AG09309 (cell line): ENCODE measurements at places on chromosomes 5 and 9.

- no peak for DNase-seq
Observed at GRCh38 chr5:143892908-143893307, 80.9 kb downstream of the HMHB1 start.

DNA sequence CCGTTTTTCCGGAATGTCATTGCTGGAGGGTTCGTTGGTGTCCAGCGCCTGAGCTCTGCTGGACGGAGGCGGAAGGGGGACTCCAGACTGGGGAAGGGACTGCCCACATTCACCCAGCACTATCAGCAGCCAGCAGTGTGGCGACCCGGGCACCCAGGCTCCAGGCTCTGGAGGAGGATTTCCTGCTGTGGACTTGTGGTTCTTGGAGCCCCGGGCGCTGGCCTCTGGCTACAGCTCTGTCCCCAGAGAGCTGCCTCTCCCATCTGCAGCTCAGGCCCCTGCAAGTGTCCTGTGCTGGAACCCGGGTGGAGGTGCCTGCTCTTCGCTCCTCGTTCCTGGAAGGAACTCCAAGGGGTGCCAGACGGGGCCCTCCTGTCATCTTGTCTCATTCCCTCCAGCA, 152.6 kb downstream of the RGS3 start:
- DNase-seq = no peak

- no peak for DNase-seq
Observed at GRCh38 chr5:150189326-150189725, 536 bp upstream of the SLC6A7 start.

- no peak for DNase-seq
Observed at GRCh38 chr5:140109759-140110645, 3.9 kb upstream of the PURA start.

DNA sequence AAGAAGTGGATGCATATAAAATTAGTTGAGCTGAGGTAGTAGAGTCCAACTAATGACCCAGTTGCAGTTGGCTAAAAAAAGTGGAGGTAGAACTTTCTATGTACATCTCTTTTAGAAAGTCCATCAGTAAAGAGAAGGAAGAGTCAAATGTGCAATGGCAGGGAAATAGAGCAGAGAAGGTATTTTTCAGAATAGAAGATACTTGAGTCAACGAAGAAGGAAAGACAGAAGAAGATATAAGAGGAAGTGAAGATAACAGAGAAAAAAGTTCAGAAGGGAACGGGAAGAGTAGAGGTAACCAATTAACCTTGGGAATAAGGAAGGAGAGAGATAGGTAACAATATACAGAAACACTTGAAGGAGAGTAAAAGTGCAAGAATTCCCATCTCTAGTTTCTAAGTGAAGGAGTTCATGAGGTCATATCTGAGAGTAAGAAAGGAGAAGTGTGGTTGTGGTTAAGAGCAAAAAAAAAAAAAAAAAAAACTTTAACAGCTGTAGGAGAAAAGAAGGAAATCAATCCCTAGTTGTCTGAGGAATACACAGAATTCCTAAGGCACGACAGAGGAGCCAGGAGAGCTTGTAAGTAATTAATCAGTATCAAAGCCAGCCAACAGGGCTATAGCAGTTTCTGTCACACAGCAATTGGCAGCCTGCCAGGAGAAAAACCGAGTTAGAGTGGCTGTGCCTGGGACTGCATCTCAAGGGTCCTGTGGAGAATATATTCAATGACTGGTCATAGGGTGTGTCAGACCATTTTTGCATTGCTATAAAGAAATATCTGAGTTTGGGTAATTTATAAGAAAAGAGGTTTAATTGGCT, 61.0 kb downstream of the ARL15 start:
- DNase-seq = no peak

DNA sequence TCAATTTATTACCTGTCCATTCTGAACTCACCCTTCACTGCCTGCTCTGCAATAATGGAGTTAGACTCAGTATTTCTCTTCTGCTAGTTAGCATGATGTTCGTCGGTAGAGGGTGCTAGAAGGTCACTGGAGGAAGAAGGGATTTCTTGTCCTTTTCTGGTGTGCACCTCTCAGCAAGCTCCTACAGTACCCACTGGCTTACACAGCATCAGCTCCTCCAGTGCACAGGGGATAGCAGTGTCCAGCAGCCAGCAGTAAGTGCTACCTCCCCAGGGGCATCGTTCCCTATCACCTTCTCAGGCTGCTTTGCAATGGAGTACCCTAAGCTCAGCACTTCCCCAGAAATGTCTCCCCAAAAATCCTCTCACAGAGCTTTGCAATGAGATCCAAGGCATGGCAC, 45.9 kb upstream of the APC start:
- DNase-seq = no peak

DNA sequence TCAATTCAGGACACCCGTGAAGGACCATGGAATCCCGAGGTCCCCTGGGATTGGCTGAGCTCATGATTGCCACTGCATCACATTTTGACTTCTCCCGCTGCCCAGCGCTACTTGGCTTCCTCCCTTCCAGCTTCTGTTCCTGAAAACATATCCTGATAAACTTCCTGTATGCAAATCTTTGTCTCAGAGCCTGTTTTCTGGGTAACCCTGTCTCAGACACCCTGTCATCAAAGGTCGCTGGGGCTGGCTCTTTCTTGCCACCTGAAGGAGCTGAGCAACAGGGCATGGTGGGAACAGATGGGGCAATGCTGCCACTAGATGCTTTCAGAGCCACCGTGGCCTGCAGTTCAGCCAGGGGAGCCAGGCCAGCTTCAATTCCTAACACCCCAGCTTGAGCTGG, 154.3 kb upstream of the TBC1D2 start:
- no peak for DNase-seq

- no peak for DNase-seq
Observed at GRCh38 chr9:86020731-86021130, 78.6 kb downstream of the GOLM1 start.

GRCh38 chr5:152142840-152143469, 218.3 kb upstream of the GLRA1 start:
- peak; percentile 13 for DNase-seq

- DNase-seq = no peak
Observed at GRCh38 chr5:165805756-165806155, 2300.3 kb downstream of the MAT2B start.

- no peak for DNase-seq
Observed at GRCh38 chr9:79977510-79978197, 405.9 kb downstream of the TLE4 start.

- no peak for DNase-seq
Observed at GRCh38 chr9:86187121-86187520, 72.3 kb downstream of the C9orf153 start.

- DNase-seq = no peak
Observed at GRCh38 chr9:98049288-98050072, 7.1 kb upstream of the NANS start.

GRCh38 chr5:56282216-56282615, 49.1 kb upstream of the ANKRD55 start:
- DNase-seq = no peak

DNA sequence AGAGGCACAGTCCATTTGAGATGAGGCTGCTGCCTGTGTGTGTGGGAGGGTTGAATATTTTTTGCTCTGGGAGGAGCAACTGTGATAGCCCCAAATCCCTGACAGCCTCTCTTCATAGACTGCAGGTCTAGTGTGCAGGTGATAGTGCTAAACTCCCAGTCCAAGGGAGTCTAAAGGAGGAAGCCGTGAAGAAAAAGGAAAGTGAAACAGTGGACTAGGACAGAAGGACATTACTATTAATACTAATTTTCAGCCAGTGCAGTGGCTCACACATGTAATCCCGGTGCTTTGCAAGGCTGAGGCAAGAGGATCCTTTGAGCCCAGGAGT, 295.0 kb downstream of the PDE4D start:
- DNase-seq = no peak

DNA sequence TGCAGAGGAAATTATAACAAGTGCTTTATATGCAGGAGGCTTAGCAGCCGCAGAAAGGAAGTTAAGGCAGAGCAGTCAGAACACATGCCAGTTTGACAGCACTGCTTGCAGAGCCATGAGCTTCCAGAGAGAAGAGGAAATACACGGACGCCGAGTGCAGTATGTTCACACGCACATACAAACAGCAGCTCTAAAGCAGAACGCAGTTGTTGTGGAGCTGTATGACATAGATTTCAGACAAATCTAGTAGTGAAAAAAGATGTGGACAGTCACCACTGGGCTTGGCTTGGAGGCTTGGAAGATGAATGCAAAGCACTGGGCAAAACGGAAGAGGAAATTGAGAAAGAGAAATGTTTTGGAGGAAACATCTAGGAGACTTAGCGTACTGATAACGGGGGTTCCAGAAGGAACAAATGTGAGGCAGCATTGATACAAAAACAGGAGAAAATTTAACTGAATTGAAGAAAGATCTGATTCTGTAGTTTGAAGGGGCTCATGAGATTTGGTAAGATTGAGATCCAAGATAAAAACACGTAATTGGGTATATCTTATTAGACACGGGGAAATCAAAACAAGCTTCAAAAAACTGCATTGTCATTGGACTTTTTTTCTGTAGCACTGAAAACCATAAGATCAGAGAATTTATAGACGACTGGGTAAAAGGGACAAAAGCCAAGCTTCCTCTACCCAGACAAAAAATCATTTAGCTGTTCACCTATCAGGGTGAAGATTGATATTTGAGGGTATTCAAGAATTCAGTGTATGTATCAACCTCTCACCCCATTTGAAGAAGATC, 19.6 kb upstream of the ROPN1L start:
- DNase-seq = no peak

DNA sequence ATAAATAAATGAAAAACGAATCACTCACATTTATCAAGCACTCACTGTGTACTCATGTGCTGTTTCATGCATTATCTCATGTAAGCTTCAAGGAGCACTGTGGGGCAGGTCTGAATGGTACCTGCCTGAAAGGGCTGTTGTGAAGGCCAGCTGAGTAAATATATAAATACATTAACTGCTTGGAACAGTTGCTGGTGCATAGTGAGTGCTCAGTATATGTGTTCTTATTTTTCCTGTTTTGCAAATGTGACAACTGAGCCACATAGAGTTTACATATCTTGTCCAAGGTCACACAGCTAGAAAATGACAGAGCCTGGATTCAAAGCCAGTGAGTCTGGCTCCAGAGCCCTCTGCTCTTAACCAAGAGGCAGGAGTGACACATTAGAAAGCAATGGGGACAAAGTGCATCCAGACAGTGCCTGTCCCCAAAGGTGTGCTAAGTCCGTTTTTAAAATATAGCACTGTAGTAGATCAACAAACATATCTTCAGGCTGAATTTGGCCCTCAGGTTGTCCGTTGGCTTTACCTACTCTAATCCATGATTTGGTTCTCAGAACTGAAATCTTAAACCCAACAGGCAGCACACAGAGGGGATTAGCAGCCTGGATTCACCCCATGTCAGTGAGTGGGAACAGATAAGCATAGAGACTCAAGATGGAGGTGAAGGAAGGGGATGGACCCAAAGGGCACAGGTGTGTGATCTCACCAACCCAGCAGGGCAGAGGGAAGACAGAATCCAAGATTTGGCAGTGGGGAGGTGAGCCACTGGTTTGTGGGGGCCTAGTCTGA, 70.8 kb downstream of the WWC1 start:
- no peak for DNase-seq

DNA sequence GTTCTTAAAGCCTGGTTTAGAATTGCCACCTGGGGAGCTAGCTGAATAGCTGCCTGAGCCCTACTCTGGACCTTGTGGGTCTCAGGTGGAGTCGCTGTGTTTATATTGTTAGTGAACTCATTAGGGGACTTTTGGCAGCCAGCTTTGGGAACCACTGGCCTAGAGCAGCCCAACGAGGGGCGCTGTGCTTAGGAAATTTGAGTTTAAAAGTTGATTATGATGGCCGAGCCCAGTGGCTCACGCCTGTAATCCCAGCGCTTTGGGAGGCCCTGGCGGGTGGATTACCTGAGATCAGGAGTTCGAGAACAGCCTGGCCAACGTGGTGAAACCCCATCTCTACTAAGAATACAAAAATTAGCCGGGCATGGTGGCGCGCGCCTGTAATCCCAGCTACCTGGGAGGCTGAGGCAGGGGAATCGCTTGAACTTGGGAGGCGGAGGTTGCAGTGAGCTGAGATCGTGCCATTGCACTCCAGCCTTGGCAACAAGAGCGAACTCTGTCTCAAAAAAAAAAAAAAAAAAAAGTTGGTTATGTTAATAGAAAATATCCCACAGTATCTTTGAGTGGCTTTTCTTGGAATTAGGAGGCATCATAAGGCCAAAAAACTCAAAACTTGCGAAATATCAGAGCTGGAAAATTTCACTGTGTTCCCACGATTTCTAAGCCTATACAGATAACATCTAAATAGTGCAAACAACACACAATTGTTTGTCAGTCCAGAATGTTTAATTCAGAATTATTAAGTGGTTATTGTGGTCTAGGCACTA, 809 bp downstream of the MCCC2 start:
- DNase-seq = no peak

GRCh38 chr5:168275940-168276339, 15.5 kb upstream of the WWC1 start:
- no peak for DNase-seq

DNA sequence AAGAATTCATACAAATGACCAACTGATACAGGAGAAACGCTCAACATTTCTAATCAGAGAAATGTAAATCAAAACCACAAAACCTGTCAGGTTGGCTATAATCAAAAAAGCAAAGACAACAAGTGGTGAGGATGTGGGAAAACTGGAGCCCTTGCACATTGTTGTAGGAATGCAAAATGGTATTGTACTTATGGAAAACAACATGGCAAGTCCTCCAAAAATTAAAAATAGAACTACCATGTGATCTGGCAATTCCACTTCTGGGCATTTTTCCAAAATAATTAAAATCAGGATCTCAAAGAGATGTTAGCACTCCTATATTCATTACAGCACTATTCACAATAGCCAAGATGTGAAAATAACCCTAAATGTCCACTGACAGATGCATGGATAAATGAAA, 76.1 kb downstream of the FNIP1 start:
- DNase-seq = no peak

- no peak for DNase-seq
Observed at GRCh38 chr9:133148199-133149129, 15.2 kb downstream of the GBGT1 start.

DNA sequence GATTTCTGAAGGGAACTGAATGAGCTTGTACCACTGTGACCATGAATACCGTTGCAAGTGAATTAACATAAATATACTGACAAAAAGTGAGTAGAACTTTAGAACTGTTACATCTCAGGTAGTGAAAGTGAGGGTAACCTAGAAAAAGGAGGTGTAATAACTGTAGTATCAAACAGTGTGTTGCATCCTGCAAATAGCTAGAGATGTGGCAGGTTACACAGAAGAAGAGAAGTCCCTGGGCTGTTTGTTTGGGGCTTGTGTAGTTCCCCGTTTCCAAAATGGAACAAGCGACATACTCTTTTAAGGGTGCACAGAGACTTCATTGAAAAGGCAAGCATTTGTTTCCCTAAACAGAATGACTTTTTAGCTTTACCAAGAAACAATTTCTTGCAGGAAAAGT, 214.8 kb downstream of the NR3C1 start:
- no peak for DNase-seq

DNA sequence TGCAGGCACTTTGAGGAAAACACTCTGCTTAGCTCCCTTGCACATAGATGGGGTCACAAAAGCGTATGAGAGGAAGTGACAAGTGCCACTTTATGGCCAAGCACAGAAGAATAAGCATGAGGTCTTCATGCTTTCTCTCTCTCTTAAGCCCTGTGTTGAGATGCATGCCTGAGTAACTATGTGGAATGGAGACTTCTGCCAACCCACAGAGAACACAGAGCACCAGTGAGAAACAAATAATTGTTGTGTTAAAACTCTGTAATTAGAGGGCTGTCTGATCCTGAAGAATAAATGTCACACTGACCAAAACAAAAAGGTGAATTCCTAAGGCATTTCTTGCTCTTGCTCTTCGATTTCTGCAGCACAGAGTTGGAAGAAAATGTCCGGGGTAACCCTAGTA, 488.5 kb downstream of the CTNND2 start:
- no peak for DNase-seq
